ENCODE measurements at places on chromosomes 5 and 9.
A peak's percentile ranks its signal among the peaks of the same experiment; 100 is the strongest.

- DNase-seq: no peak
Observed at GRCh38 chr5:90546216-90546837, 12.3 kb upstream of the ADGRV1 start.

DNA sequence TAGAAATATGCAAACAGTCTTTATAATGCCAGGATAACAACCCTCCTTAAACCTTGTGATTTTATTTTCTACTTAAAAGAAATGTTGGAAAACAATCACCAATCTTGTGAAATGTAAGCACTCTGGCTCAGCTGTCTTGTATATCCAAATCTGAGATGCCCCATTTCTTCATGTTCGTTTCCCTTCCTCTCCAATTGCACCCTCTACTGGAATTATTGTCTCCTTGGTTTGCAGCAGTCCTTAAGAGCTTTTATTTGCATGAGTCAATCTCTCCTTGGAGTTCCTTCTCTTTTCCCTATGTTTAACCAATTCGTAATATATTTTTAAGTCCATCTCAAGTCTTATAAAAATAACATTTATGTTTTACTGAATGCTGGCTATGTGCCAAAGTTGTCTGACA, 362.0 kb upstream of the CDH10 start:
- DNase-seq: no peak

DNA sequence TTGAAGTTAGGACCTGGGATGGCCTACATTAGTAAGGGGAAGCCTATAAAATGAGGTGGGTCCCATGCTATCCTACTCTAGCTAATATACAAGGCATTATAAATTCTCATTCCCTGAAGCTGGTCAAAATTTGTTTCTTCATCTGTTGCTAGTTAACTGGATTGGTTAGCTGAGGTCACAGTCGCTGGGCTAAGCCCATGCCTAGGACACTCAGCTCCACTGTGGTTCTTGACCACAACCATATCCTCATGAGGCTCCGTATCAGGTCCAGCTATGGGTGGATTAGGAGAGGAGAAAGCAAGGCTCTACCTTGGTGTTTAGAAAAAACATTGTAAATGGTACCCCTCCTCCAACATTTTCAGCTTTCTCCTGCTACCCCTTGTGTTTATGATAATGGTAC, 52.8 kb upstream of the RAI14 start:
- no peak for DNase-seq

DNA sequence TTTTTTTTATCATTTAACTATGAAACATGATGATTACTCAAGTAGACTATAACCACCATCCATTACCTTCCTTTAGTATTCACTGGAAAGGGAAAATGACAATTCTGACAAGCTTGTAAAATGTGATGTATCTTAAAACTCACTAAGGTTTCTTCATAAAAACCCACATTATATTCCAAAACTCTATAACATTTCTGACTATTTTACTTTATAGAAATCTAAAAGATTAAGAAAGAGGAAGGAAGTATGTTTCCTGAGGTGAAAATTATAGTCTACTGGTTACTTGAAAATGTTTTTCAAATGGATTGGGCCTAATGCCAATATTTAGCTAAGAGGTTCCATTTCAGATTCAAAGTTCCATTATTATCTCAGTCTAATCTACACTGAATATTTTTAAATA, 1982.2 kb upstream of the C9orf72 start:
- no peak for DNase-seq

DNA sequence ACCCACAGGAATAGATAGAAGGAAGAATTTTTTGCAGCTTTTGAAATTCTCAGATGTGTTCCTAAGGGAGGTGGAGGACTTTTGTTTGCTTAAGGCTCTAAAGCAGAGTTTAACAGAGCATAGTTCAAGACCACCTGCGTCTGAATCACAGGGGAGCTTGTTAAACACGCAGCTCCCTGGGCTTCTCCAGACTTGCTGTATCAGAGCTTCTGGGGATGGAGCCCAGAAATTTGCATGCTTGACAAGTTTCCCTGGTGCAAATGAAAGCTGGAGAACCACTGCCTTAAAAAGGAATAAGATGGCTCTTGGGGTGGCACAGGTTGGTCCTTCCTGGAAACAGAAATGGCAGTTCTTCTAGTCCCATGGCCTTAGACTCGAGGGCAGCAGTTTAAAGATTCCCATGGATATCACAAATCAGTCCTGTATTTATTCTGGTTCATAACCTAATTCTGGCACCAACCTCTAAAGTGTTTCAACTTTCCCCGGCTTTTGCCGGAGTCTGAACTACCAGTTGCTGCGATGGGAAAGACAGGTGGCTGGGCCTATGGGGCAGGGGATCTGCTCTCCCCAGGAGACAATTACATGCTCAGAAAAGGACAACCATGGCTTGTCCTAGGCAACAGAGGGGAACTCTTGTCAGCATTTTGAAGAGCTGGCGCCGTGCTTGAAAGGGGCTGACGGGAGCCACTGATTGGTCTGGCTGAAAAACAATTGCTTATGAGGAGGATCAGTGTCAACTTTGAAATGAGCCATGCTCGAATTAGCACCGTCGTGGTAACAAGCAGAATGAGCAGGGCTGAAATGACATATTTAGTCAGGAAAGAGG, 599.6 kb downstream of the CCDC171 start:
- DNase-seq: no peak

DNA sequence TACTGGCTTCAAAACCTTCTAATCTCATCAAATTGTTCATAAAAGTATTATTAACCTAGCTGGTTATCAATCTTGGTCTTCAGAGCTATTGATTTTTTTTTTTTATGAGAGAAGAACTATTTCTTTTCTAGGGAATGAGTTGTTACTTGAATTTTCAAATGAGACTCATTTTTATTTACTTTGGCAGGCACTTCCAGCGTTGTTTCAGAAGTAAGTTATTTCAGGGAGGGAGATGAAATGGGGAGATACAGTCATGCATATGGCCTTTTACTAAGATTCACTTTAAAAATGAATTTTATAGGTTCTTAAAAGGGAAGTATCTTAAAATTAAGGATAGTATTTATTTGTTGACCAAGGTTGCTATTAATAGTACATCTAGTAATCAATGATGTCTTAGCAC, 129.6 kb downstream of the IZUMO3 start:
- no peak for DNase-seq

GRCh38 chr5:44740660-44741059, 68.1 kb upstream of the MRPS30 start:
- no peak for DNase-seq

- DNase-seq: peak; percentile 50
Observed at GRCh38 chr5:142621227-142621626, 64.7 kb downstream of the FGF1 start.

GRCh38 chr5:174425964-174426290, 298.5 kb upstream of the MSX2 start:
- DNase-seq: no peak

All from kidney glomerular epithelial cell (primary cell).